ENCODE measurements at places on chromosomes 2 and 18. TPM values are rescaled to one million over a fixed set of nuclear protein-coding genes. Genes with fewer than 3 reads are reported as not detected.

Gene GKN2
- not detected for total RNA-seq

GRCh38 chr2:226963528-226963927, 127.7 kb downstream of the RHBDD1 start:
- no peak for DNase-seq

Gene POTEC
- not detected for total RNA-seq

- no peak for DNase-seq
These were observed 139.6 kb upstream of the ITGA6 start for GRCh38 chr2:172287605-172288315.

Gene SESTD1
- 44.9 TPM for total RNA-seq

- no peak for DNase-seq
These were observed 193.5 kb upstream of the ALKAL2 start for GRCh38 chr2:481388-481787.

Gene CACNB4
- total RNA-seq: 1.1 TPM

DNA sequence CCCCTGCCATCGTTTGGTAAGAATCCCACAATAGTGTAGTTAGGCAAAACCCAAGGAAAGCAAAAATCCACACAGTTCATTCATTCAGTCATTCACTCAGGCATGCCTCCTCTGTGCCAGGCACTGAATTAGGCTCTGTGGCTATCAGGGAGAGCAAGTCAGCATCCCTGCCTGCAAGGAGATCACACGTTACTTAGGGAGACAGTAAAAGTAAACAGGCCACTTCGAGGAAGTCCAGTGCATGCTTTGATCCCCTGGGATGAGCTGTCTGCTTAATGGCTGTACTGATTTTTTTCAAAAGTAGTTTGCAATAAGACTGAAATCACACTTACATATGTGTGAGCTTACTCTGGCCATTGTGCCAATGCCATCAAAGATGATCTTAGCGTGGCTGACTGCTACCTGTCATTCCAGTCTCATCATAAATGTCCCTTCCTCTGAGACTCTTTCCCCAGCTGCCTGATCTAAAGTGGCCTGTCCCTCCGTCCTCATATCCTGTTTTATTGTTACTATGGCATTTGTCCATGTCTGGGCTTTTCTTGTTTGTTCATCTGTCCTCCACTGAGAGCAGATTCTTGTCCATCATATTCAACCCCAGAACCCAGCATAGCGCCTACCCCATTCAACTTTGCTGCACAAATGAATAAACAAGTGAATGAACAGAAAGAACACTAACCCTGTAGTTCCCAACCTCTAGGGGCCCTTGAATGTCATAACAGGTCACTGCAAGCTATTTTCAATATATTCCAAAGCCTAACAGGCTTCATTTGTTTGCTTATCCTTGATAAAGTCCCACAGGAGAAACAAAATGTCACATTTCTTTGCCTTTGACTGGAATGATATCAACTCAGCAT, 84.1 kb downstream of the GALNT14 start:
- DNase-seq: no peak

DNA sequence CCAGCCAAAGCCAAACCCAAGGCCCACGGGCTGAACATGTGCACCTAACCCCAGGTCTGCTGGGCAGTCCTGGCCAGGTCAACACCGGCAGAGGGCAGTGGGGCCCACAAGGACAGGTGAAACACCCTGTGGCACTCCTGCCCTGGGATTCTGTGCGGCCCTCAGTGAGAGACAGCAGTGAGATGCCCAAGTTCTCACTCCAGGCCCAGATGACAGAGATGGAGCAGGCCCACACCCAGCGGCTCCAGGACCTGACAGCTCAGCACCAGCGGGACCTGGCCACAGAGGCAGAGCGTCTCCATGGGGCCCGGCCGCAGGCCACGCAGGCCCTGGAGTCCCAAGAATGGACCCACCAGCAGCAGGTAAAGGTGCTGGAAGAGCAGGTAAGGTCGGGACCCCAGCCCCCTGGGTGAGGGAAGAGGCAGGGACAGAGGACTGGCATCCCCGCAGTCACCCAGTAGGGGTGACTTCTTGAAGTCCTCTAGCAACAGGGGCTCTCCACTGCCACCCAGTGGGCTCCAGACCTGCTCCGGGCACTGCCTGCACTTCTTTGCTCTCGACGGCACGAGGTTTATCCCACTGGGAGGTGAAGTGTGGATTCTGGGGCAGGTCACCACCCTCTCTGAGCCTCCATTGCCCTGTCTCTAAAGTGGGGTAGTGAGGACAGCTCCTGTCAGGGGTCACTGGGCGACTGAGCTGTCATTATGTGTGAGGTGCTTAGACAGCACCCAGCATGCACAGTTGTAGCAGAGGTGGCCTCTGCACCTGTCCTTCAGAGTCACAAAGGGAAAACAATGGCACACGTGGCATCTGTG, 8.8 kb upstream of the SNED1 start:
- DNase-seq: peak; percentile 62

Gene MAB21L4
- not detected for total RNA-seq

GRCh38 chr2:98736464-98736889, 5.5 kb upstream of the MGAT4A start:
- no peak for DNase-seq

DNA sequence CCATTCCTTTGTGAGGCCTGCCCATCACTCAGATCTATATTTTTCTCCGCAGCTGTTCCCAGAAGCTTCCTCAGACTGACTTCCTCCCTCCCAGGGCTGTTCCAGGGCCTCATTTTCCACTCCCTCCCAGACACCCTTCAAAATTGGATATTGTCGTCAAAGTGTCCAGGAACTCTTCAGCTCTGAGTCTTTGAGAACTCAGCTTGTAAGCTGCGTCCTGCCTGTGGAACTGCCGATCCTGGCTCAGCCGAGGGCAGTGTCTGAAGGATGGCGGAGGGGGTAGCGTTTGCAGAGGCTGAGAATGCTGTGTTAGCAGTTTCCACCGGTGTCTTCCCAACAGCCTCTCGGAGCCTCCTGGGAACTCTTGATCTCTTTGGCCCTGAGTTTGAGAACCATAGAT, 27.1 kb downstream of the NCK2 start:
- DNase-seq: no peak

DNA sequence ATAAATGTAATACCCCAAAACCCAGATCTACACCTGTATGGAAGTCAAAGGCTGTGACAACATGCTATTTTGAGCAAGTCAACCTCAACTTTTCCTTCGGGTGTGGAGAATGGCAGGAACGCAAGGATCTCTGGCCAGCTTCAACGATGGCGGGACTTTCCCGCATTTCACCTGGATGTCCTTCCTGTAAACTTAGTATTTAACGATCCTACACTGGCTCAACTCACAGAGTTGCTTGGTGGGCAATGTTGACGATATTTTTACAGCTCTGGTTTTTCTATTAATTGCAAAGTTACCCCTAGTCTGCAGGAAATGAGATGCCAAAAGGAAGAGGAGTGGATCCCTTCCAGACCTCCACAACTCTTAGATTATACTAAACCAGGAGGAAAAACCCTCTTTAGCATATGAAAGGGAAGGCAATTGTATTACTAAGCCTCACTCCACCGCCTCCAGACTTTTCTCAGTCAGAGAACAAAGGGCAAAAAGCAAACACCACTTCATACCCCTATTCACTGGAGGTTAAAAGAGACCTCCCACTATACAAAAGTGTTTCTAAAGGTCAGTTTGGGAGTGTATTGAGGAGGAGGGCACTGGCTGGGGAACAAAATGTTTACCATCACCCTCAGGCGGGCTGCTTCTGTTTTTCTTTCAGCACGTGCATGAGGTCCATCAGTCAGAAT, 56.5 kb upstream of the ACVR1 start:
- no peak for DNase-seq

DNA sequence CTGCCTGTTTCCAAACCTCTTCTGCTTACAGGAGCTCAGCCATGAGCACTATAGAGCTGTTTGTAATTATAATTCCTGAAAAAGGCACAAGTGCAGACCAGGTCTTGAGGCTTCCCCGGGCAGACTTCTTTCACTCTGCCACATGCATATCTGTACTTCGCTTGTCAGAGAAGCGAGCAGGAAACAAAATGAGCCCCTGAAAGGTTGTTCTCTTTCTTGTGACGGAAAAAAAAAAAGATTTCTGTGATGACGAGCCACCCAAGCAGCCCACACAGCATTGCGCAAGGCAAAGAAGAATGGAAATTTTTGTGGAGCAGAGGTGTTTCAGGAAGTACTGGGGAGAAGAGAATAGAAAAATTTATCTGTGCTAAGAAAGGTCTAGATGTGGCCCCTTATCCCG, 54.0 kb upstream of the LINC00305 start:
- DNase-seq: no peak

Gene TOGARAM2
- total RNA-seq: 3.2 TPM

Gene CDH20
- 0.33 TPM for total RNA-seq

- DNase-seq: no peak
These were observed 157.4 kb downstream of the TAF4B start for GRCh38 chr18:26383454-26384270.

Gene RTP5
- total RNA-seq: not detected

- no peak for DNase-seq
These were observed 263.6 kb downstream of the RNF144A start for GRCh38 chr2:7180638-7181370.
